ENCODE measurements at places on chromosomes 2 and 18.
A peak's percentile ranks its signal among the peaks of the same experiment; 100 is the strongest.

DNA sequence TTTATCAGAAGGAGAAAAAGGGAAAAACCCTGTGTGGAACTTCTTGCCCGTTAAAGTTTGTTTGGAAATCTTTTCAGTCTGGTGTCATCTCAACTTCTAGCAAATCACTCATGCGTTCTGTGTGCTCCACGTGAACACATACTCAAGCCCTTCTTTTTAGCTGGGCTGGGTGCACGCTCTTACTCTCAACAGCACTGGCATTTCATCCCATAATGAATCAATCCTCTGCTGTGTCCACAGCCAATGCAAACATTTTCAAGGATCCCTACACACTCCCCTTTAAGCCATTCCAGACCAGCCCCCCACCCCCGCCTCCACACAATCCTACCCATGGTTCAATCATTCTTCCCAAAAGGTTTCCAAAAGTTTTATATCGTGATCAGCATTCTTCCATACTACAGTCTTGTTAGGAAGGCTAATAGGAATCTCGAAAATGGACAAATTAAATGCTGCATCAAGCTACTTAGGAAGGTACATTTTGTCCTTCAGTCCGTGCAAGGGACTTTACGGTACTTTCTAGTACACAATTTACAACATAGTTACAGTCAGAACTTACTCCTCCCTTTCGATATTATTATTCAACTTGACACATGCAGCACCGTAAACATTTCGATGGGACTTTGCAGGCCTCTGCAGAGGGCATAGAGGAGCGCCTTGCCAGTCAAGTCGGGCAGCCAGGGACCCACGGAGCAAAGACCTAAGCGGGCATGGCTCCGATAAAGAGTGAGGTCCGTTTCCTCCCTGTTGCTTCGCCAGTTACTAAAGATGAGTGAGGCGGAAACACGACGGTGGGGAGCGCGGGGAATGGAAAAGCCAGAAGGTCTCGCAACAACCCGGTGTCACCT lies 1.4 kb downstream of the PTGR3 start:
- no peak for DNase-seq

DNA sequence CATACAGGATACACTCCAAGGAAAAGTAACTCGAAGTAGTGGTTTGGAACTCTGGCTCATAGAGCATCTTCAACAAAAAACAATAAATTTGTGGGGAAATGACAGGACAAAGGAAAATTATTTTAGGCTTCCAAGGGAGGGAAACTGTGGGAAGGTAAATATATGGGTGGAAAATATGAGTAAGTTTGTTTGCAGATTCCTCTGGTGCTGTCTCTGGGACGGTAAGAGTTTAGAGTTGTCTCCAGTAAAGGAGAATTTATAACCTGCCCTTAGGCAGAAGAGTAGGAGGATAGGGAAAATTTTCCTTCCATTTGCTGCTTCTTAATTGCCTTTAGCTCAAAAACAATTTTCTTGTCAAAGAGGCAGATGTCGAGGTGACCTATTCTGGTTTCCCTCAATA lies 19.3 kb downstream of the HNMT start:
- no peak for DNase-seq

DNA sequence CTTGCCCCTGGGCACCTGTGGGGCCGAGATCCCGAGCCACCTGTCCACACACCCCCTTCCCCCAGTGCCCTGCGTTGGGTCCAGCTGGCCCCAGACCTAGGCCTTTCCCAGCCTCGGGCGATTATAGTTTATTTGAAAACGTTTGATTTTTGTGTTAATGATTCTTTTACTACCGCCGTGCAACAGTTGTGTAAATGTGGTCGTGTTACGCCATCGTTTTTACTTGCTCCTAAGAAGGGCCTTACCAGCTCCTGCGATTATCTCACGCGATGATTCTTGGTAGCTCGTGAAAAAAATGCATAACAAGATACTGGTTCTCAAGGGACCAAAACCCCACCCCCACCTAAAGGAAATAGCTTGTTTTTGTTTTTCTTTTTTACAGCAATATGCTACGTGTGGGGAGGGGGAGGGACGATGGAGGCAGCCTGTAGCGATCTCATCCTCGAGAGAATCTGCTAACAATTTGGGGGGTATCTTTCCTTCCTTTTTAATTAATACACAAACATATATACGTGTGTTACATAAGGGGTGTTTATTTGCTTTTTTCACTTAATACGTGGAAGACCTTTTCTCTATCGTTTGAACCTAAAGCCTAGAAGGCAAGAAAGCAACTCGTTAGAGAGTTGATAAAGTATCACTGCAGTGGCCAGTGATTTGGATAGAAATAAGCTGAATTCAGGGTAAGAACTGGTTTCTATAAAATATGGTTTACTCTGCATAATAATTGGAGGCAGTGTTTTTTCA lies 1.0 kb downstream of the ZDBF2 start:
- peak; percentile 30 for DNase-seq

DNA sequence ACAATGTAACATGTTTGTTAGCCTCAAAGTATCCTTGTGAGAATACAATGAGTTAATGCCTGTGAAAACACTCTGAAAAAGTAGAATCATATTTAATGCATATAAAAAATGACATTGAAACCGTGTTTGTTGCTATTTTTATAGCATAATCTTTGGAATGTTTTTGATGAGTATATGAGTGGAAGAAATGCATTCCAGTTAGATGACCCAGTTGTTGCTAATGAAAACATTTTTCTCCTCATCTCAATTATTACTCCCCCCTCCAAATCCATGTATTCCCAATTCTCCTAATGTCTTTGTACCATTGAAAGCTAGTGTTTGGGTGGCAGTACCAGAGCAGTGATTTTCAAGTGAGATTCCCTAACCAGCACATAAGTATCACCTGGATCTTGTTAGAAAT lies 67.1 kb upstream of the DSEL start:
- no peak for DNase-seq

DNA sequence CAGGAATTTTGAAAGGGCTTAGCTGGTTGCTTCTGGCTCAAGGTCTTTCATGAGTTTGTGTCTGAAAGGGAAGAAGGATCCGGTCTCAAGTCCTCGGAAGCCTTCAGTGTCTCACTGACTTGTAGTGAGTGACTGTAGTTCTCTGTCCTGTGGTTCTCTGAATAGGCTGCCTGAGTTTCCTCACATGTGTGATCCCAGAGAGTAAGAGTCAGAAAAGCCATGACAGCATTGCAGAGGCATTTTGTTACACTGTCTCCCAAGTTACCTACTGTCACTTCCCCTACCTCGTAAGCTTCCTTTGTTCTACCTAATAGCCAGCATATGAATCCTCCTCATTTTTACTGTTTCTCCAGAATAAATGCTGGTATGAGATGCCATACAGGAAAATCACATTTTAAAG lies 709.1 kb upstream of the CHAC2 start:
- DNase-seq = no peak

DNA sequence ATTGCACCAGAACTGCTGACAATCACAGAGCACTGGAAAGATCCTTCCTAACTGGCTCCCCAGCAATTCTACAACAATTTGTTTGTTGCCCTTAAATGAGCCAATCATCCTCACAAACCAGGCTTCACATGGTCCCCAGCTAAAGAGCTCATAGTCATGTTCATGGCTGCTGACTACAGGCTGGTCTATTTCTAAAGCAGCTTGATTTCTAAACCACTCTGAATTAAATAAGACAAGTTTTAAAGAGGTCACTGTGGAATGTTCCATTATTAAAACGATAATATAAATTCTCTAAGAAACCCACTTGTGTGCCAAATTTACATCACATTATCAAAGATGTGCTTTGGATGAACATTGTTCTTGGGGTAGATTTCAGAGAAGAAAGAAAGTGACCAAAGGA lies 110.7 kb downstream of the COPS8 start:
- no peak for DNase-seq

DNA sequence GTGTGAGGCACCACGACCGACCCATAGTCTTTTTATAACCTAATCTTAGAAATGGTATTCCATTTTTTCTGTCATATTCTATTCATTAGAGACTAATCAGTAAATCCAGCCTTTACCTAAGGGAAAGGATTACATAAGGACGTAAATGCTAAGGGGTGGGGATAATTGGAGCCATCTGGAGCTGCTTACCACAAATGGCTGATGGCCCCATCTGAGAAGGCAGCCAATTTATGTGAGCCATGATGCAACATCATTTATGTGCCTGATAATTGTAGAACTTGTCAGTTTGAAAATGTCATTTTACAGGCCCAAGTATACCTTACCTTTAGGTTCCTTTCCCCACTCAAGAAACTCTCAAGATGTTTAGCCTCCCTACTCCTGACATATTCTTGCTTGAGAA lies 44.0 kb downstream of the ARHGEF33 start:
- no peak for DNase-seq

- DNase-seq = no peak
Measured at GRCh38 chr2:71581026-71581425, 127.7 kb downstream of the DYSF start.

GRCh38 chr2:69563021-69563420 lies 80.5 kb downstream of the AAK1 start:
- no peak for DNase-seq

DNA sequence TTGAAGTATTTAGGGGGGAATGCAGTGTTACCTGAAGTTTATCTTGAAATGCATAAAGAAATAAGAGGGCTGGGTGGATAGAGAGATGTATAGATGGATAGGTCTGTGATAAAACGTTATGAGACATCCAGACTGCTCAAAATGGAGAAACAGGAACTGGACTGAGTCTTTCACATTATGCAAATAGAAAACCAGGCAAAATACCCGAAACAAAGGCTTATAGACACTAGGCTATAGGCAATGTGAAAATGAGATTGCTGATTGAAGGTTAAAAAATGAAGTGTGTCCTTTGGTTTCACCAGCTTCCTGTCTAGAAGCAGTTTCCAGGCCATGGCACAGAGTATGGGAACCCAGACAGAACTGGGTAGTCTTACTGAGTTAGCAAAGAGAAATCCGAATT lies 24.9 kb upstream of the SLC3A1 start:
- no peak for DNase-seq

GRCh38 chr2:102184018-102184417 lies 2.8 kb upstream of the IL1RL2 start:
- DNase-seq = no peak

DNA sequence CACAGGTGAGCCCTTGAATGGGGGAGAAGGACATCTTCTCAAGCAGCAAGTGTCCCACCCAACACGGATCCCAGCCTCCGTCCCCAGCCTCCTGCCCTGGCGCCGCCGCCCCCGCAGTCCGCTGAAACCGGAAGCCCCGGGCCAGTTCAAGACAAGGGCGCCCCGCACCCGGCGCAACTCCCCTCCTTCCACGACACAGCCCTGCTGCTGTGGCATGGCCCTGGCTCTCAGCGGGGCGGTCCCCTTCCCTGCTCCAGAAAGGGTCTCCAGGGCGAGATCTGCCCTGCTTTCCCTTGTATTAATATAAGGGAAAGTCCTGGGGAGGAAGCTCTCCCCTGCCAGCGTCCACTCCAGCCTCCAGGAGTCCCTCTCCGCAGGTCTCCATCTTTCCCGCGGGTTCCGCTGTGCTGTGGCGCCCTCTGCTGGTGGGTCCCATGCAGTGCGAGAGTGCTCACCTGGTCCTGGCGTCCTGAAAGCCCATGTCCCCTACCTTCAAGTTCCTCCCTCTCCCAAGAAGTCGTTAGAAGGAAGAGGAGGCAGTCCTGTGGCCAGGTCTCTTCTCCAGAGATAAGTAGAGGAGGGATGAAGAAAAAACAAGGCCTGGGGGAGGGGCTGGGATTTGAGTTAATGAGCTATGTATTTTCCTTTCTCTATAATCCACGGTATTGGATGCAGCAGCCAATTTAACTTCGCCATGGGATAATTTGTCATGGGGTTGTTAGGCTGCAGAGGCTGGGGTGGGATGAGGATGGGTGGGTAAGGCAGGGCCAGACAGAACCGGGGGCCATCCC lies 176.0 kb downstream of the SMAD2 start:
- peak; percentile 79 for DNase-seq

DNA sequence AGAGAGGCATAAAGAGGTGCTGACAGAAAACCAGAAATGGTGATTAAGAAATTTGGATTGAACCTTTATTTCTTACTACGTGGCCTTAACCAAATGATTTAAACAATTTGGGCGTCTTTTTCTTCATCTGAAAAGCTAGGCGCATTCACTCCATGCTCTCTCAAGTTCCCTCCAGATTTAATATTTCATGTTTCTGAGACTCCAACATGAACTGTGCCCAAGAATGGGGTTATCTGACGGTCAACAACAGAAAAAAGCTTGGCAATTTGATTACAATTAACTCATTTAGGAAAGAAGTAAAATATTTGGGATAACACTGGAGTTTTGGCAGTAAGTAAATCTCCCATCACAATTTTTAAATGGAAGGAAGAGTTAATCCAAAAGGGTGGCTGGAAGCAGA lies 345.4 kb downstream of the ARHGAP15 start:
- DNase-seq = no peak

- DNase-seq = no peak
Measured at GRCh38 chr2:44186810-44187209, 18.1 kb downstream of the PPM1B start.

DNA sequence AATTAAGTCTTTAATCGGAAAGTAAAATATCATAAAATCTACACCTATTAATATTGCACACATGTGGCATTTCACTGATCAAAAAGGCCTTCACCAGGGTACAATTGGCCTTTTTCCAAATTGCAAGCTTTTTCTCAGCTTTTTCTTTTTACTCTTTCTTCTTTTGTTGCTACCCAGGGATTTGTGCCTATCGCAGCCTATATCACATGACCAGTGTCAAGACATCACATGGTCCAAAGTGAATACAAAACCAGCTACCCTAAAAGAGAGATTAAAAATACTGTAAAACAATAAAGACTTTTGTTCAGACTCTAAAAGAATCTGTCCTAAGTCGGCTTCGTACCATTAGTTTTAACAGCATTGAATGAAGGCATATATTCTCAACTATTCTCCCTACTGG lies 15.0 kb upstream of the OTX1 start:
- DNase-seq = no peak

DNA sequence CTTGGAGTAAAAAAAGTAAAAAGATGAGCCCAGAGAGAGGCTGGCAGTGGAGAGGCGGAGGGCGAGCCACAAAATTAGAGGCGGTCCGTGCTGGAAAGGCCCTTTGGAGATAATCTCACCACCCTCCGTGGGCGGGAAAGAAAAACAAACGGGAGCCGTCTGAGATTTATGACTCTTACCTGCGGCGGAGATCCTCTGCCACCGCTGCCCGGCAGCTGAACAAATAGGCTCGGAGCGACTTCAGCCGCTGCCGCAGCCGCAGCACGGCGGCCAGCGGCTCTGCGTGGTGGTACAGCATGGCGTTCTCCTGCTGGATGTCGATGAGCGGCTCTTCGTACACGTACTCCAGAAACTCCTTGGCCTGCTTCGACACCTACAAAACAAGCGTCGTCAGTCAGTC lies 94.6 kb downstream of the PLEKHM3 start:
- no peak for DNase-seq

Data from activated T-cell treated with anti-CD3 and anti-CD28 coated beads, Interleukin-2, amount 50 U/mL, for 48 hours (primary cell).